Stimulated activated CD8-positive, alpha-beta memory T cell treated with anti-CD3 and anti-CD28 coated beads, Interleukin-2, amount 100 ng/mL, for 1 hour (primary cell): ENCODE measurements at places on chromosomes 2 and 18.

- DNase-seq = no peak
These were observed 24.5 kb downstream of the KCNF1 start for GRCh38 chr2:10935953-10936942.

- DNase-seq = no peak
These were observed 22.7 kb upstream of the ACTG2 start for GRCh38 chr2:73870084-73870483.

- no peak for DNase-seq
These were observed 109.7 kb downstream of the MSH2 start for GRCh38 chr2:47512581-47513083.

- DNase-seq = no peak
These were observed 34.3 kb downstream of the AFF3 start for GRCh38 chr2:100107906-100108647.

DNA sequence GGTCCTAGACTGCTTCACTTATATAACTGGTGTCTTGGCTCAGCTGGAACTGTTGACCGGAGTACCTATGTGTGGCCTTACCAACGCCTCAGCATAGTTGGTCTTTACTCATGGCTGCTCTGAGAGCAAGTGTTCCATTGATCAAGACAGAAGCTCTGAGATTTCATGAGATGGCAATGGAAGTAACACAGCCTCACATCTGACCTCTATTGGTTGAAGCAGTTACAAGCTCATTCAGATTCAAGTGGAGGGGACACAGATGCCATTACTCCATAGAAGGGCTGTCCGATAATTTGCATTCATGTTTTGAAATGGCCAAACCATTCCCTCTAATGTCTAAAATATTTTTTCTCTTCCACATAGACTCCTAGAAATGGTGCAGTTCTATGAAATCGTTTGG lies 46.4 kb upstream of the STK39 start:
- no peak for DNase-seq
